ENCODE measurements at places on chromosomes 16 and 17. TPM values are rescaled to one million over a fixed set of nuclear protein-coding genes. Genes with fewer than 3 reads are reported as not detected.

Gene ANKRD40CL
- not detected for total RNA-seq

Gene ATP6V0C
- total RNA-seq: 303 TPM

Gene PRSS36
- 4.1 TPM for total RNA-seq

GRCh38 chr16:11090232-11090631, 145.9 kb downstream of the CLEC16A start:
- DNase-seq: no peak

- DNase-seq: no peak
Measured at GRCh38 chr16:22847100-22847499, 33.1 kb downstream of the HS3ST2 start.

GRCh38 chr16:31268033-31268365, 8.2 kb downstream of the ITGAM start:
- no peak for DNase-seq

DNA sequence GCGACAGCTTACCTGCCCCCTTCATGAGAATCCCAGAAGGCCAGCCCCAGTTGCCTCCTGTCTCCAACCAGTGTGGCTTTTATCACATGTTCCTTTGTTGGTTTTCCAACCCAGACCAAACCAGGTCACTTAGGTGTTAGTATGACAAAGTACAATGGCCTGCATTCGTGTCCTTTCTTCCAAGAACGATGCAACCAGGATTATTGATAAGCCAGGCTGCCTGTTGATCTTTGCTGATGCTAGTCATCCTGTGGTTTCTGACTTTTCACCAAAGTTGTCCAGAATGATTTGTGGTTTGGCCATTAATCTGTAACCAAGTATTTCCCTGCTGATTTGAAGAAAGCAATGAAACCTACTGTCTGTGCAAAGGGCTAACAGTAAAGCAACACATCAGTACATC, 191.4 kb downstream of the CYLD start:
- no peak for DNase-seq

GRCh38 chr17:27237890-27238289, 56.0 kb upstream of the WSB1 start:
- DNase-seq: no peak
